ENCODE measurements at places on chromosomes 5 and 9. TPM values are rescaled to one million over a fixed set of nuclear protein-coding genes. Genes with fewer than 3 reads are reported as not detected.

Gene LHX3
- not detected for total RNA-seq

Gene KIF4B
- not detected for total RNA-seq

Gene TAF1L
- total RNA-seq: not detected

Gene KCNV2
- not detected for total RNA-seq

Gene IFNA13
- not detected for total RNA-seq

Gene TOR1A
- total RNA-seq: 24.6 TPM

Gene SPEF2
- 14.4 TPM for total RNA-seq

Gene TRIM36
- total RNA-seq: 3.7 TPM
